Activated CD8-positive, alpha-beta T cell treated with anti-CD3 and anti-CD28 coated beads for 36 hours (primary cell): ENCODE measurements at places on chromosomes 4 and X. TPM values are rescaled to one million over a fixed set of nuclear protein-coding genes. Genes with fewer than 3 reads are reported as not detected.

DNA sequence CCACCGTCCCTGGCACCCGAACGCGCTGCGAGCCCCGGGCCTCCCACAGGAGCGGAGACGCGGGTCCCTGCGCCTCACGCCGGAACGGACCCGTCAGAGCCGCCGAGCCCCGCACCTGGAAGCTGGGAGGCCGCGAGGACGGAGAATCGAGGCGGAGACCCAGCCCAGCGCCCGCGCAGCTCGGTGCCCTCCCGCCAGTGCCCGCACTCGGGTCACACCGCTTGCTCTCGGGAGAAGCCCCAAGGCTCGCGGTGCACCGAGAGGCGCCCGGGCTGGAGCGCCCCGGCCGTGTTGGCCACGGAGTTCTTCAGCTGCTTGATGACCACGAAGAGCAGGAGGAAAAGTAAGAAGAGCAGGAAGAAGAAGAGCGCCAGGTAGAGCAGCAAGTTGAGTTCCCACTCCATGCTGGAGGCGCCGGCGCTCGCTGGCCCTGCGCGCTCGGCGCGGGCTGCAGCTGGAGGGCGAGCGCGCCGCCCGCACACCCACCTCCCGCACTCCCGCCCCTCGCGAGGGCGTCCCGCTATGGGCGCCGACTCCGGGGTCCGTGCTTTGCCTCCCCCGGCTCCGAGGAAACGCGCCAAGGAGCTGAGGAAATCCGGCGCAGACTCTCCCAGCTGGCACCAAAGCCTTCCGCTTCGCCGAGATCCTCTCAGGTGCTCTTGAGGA, at the start of gene SMIM43:
Gene SMIM43, minus strand, starts transcription at position 463 of the 666 bp plus-strand sequence. Its CDS starts 59 bp downstream, at position 404.
- H3K4me1 ChIP-seq, result peaks cover 3% of the 10 kb centered on the region
- H3K27me3 ChIP-seq, result peaks cover 41% of the 10 kb centered on the region
- DNase-seq, result no peak
- peak within 1 kb of the TSS; percentile 46 for H3K4me3 ChIP-seq
- H3K36me3 ChIP-seq, result no peaks in the 10 kb centered on the region
- no peak within 1 kb of the TSS for H3K27ac ChIP-seq

DNA sequence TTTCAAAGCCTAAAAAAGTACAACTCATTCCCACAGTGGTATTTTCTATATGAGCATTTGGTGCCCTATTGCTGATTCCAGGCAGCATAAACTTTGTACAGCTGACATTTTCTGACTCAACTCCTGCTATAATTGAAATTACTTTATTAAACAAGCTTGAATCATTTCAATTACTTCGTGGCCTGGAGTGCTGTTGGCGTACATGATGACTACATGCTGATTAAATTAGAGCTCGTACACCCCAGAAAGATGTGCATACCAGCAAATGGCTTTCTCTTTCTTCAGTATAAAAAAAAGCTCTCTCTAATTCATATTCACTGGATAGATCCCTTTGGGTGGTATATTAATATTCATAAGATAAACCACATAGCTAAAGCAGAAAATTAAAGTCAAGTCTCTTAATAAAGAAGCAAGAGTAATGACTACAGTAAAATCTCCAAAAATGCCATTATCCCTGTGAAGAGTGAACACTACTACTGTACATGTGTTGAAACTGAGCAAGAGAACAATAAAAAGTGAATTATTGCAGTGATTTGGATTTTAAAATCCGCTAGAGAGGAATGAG, 245.0 kb upstream of the IGFBP7 start:
- H3K36me3 ChIP-seq, result no peaks in the 10 kb centered on the region
- H3K4me1 ChIP-seq, result no peaks in the 10 kb centered on the region
- H3K27ac ChIP-seq, result no peak overlapping the region

DNA sequence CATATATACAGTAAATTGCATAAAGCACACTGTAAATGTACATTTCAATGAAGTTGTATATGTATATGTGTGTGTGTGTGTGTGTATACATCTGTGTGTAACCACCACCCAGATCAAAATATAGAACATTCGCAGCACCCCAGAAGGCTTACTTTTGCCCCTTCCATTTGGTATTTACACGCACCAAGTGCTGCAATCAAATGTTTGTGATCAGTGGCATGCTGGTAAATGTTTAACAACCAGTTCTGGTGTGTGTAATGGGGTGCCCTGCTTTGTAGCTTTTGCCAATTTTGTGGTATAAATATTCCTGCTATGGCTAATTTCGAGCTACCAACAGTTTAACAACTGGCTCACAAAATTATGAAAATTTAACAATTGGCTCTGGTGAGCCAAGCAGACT, 101.3 kb downstream of the RTL5 start:
- no peak overlapping the region for H3K27ac ChIP-seq
- no peaks in the 10 kb centered on the region for H3K36me3 ChIP-seq
- peaks cover 7% of the 10 kb centered on the region for H3K4me1 ChIP-seq
- no peak for DNase-seq
- no peak overlapping the region for H3K4me3 ChIP-seq
- peaks cover 3% of the 10 kb centered on the region for H3K27me3 ChIP-seq

DNA sequence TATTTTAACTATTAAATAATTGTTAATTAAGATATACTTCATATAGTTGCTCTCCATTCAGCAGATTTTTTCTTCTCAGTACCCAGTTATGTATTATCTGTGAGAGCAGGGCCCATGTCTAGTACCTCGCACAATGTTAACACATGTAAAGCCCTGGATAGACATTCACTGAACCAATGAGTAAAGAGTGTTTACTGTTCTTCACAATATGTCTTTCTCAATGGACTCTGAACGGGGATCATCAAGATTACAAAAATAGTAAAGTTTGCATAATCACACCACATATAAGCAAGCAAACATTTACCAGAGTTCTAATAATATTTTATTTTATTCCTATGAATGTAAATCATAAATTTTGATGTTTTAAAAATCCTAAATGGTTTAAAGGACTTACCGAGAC, 47.1 kb downstream of the FBXO8 start:
- H3K36me3 ChIP-seq, result peaks cover 4% of the 10 kb centered on the region
- H3K4me3 ChIP-seq, result no peak overlapping the region
- H3K4me1 ChIP-seq, result no peaks in the 10 kb centered on the region
- H3K27ac ChIP-seq, result no peak overlapping the region

- no peak overlapping the region for H3K4me3 ChIP-seq
- DNase-seq, result no peak
- peaks cover 5% of the 10 kb centered on the region for H3K27me3 ChIP-seq
- H3K4me1 ChIP-seq, result peaks cover 7% of the 10 kb centered on the region
- no peaks in the 10 kb centered on the region for H3K36me3 ChIP-seq
- no peak overlapping the region for H3K27ac ChIP-seq
These were observed 46.3 kb upstream of the AFAP1 start for GRCh38 chr4:7985891-7986441.

GRCh38 chr4:38153387-38153760, 193.2 kb downstream of the PTTG2 start:
- no peaks in the 10 kb centered on the region for H3K27me3 ChIP-seq
- no peaks in the 10 kb centered on the region for H3K36me3 ChIP-seq
- no peak overlapping the region for H3K27ac ChIP-seq
- H3K4me3 ChIP-seq, result no peak overlapping the region
- DNase-seq, result no peak

DNA sequence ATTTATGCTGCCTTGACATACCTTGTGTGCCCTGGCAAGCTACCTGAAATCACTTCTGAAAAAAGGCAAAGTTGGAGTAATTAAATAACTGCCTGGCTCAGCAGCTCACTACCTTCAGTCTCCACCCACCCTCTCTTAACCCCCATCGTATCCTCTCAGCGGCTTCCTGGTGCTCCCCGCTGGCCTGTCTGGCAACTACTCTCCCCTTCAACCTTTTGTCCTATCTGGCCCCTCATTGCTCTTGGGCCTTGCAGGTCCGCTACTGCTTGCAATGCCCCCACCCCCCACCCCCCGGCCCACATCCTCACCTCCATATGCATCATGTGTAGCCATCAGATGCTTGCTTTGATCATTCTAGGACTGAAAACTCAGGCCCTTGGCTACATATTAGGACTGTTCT, 34.5 kb downstream of the PRPS1 start:
- no peak overlapping the region for H3K4me3 ChIP-seq
- no peak overlapping the region for H3K27ac ChIP-seq
- H3K36me3 ChIP-seq, result peaks cover 1% of the 10 kb centered on the region
- no peaks in the 10 kb centered on the region for H3K4me1 ChIP-seq

GRCh38 chrX:9269134-9269533, 195.7 kb upstream of the TBL1X start:
- no peaks in the 10 kb centered on the region for H3K36me3 ChIP-seq
- H3K4me3 ChIP-seq, result no peak overlapping the region
- no peak overlapping the region for H3K27ac ChIP-seq
- H3K4me1 ChIP-seq, result no peaks in the 10 kb centered on the region
- no peak for DNase-seq

DNA sequence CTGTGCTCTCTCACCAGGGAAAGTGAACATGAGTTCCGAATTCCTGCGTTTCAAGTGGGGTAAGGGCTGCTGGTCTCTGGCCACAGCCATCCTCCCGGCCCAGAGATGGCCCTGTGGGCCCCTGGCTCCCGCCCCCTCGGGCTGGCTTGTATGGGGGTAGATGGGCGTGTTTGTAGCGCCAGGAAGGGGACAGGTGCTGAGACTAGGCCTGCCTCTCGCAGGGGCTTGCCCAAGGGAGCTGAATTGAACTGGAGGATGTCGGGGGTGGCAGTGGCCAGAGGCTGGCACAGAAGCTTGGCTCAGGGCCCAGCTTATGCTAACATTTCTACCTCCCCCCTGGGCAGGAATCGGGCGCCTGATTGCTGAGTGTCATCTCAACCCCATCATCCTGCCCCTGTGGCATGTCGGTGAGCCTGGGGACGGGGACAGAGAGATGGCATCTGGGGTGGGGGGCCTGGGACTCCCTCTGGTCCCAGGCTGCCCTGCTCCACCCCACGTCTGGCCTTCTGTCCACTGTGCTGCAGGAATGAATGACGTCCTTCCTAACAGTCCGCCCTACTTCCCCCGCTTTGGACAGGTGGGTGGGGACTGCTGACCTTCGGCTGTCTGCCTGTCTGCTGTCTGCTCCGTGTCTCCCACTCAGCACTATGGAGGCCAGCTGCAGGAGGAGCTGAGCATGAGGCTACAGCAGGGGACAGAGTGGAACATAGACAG, 8.5 kb downstream of the TAFAZZIN start:
- no peak overlapping the region for H3K27ac ChIP-seq
- H3K27me3 ChIP-seq, result no peaks in the 10 kb centered on the region
- H3K36me3 ChIP-seq, result peaks cover 4% of the 10 kb centered on the region
- DNase-seq, result no peak
- no peak overlapping the region for H3K4me3 ChIP-seq
- peaks cover 6% of the 10 kb centered on the region for H3K4me1 ChIP-seq

DNA sequence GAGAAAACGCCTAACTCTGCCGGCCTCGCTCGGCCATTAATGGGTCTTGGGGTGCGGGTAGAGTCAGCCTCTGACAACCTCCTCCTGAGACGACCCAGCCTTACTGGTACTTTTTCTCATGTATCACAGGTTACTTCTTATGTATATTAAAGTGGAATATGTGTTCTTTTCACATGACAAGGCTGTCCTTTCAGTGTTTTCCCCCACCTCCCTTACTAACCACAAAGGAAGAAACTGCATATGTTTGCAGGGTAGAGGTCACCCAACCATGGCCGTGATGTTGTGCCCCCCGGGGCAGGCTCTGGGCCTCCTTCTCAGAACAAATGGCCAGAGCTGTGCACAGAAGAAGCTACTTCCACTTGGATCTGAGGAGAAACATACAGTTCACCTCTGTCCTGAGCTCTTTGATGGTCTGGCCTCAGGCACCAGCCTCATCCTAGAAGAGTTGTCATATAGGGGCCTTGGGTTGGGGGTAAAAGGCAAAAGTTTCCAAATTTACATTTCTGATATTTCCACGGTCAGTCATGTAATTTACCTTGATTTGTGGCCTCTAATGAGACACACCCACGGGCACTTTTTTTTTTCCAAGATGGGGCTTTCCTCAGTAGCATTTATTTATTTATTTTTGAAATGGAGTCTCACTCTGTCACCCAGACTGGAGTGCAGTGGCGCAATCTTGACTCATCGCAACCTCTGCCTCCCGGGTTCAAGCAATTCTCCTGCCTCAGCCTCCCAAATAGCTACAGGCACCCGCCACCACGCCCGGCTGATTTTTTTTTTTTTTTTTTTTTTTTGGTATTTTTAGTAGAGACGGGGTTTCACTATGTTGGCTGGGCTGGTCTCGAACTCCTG, 1.9 kb downstream of the SOWAHD start:
- H3K4me1 ChIP-seq, result peaks cover 30% of the 10 kb centered on the region
- no peak overlapping the region for H3K4me3 ChIP-seq
- H3K36me3 ChIP-seq, result no peaks in the 10 kb centered on the region
- H3K27me3 ChIP-seq, result no peaks in the 10 kb centered on the region
- no peak for DNase-seq

- H3K4me1 ChIP-seq, result no peaks in the 10 kb centered on the region
- H3K27ac ChIP-seq, result no peak overlapping the region
- no peaks in the 10 kb centered on the region for H3K27me3 ChIP-seq
- H3K36me3 ChIP-seq, result no peaks in the 10 kb centered on the region
- no peak overlapping the region for H3K4me3 ChIP-seq
These were observed 98.4 kb downstream of the TLL1 start for GRCh38 chr4:165971446-165971845.

- H3K36me3 ChIP-seq, result no peaks in the 10 kb centered on the region
- H3K4me3 ChIP-seq, result no peak overlapping the region
- H3K4me1 ChIP-seq, result peaks cover 31% of the 10 kb centered on the region
- DNase-seq, result no peak
These were observed 22.1 kb upstream of the RRAGB start for GRCh38 chrX:55695227-55696018.

- H3K27me3 ChIP-seq, result peaks cover 1% of the 10 kb centered on the region
- H3K27ac ChIP-seq, result no peak overlapping the region
- H3K36me3 ChIP-seq, result no peaks in the 10 kb centered on the region
- H3K4me3 ChIP-seq, result no peak overlapping the region
These were observed 34.5 kb downstream of the TSPAN7 start for GRCh38 chrX:38595801-38596200.

DNA sequence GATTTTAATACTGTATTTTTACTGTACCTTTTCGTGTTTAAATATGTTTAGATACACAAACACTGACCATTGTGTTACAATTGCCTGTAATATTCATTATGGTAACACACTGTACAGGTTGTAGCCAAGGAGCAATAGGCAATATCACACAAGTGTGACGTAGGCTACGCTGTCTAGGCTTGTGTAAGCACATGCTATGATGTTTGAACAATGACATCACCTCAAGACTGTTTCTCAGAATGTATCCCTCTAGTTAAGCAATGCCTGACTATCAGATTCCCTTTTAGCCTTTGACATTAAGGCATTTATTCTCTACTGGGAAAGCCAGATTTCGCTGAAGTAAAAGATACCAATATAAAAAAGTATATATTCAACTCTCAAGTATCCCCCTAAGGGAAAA, 66.2 kb downstream of the VCX3A start:
- no peak overlapping the region for H3K4me3 ChIP-seq
- no peak overlapping the region for H3K27ac ChIP-seq
- H3K27me3 ChIP-seq, result no peaks in the 10 kb centered on the region
- DNase-seq, result no peak

GRCh38 chr4:99473131-99473530, 37.7 kb upstream of the C4orf17 start:
- H3K27me3 ChIP-seq, result peaks cover 2% of the 10 kb centered on the region
- H3K27ac ChIP-seq, result no peak overlapping the region
- H3K36me3 ChIP-seq, result no peaks in the 10 kb centered on the region
- no peak for DNase-seq
- H3K4me3 ChIP-seq, result no peak overlapping the region

The SYNPO2 gene
- 0.18 TPM for total RNA-seq

The KLF8 gene
- total RNA-seq, result 0.76 TPM

The REPS2 gene
- total RNA-seq, result not detected

The VCX2 gene
- total RNA-seq, result not detected

The NEIL3 gene
- total RNA-seq, result 18.7 TPM

The SHROOM4 gene
- not detected for total RNA-seq
